ENCODE measurements at places on chromosomes 12 and 14.
A peak's percentile ranks its signal among the peaks of the same experiment; 100 is the strongest.

DNA sequence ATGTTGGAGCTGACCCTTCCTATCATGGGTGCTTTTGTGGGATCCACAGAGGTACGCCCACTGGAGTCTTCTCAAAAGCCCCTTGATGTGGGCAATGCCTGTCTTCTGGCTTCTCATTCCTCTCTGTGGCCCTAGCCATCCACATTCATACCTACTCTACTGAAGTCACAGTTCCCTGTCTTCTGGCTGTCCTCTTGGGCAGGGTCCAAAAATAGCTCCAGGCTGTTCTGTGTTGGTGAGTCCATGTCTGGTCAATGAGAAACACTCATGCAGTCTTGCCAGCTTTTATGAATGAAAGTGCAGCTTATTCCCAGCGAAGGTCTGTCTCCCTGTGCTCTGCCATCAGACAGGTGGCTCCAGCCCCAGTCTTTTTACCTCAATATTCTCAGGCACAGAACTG lies 135.9 kb upstream of the MDM1 start:
- DNase-seq = no peak

- no peak for DNase-seq
Observed at GRCh38 chr12:82605115-82605514, 81.6 kb upstream of the TMTC2 start.

DNA sequence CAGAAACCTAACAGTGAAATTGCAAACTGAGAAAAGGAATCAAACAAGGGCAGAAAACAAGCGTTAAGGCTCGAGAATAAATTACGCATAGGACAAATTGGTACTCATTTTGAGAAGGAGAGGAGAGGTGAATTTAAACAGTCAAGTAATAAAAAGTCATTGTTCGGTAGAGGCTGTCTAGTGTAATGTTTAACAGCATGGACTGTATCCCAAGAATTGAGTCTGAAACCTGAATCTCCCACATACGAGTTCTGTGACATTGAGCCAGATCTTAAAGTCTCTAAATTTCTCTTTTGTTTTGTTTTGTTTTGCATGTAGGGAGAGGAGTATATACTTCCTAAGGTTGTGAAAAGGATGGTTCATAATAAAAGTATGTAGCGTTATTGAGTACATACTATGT lies 216.5 kb upstream of the BTG1 start:
- no peak for DNase-seq

DNA sequence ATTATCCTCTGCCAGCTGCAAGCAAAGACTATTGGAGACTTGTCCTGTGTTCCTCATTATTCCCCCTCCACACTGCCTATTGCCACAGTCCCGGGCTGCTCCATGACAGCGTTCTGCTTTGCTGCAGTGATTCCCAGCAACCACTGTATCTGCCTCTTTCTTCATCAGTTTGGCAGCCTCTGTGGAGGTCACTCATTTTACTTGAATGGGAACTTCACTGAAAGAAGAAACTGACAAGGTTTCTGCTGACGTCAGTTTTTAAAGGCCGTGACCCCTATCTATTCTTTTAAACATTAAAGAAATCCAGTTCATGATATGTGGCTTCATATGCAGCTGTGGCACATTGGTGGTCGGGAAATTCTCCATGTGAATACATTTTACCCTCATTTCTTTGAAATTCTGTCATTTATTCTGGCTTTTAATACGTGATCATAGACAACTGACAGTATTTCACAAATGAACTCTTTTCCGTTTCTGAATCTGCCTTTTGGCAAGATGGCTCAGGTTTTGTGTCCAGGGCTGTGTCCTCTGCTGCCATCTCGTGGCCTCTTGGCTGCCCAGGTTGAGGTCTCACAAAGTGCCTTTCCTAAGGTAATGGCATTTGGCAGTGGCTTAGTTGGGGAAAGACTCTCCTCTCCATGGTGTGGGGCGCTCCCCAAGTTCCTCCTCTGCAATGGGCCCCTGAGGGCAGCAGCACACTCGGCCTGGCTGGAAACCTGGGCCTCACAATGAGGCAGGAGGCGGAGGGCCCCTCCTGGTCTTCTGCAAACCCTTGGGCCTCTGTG lies 5.8 kb downstream of the TMEM253 start:
- peak; percentile 78 for DNase-seq

DNA sequence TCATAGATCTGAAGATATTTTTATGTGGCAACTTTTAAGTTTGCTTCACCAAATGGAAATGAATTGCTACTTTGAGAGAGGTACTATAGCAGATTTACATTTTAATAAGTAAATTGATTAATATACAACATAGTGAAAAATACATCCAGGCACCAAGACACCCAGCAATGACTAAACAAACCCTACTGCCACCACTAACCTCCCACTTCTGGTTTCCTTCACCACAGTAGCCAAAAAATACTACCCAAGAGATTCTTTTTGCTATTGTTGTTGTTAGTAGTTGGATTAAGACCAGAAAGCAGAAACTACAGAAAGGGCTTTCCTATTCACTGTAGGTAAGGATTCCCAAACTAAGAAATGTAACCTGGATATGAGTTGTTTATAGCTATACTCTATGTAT lies 54.1 kb downstream of the COCH start:
- DNase-seq = no peak

GRCh38 chr12:47964106-47964728 lies 821 bp downstream of the TMEM106C start:
- no peak for DNase-seq

GRCh38 chr12:106332536-106332935 lies 25.0 kb upstream of the POLR3B start:
- DNase-seq = no peak

DNA sequence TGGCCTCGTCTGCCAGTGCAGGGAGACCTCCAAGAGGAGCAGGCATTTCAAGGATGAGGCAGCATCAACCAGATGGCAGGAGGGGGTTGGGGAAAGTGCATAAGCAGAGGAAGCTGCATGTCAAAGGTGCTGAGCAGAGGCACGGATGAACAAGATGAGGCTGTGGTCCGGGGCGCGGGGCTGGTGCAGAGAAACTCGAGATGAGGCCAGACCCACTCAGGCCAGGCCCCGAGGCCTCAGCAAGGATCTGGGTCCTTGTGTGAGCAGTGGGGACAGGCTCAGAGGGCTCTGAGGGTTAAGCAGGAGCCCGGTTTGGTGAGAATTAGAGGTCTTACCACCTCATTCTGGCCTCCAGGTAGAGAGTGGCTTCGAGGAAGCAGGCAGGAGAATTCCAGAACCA lies 98.8 kb downstream of the DICER1 start:
- DNase-seq = no peak

- DNase-seq = no peak
Observed at GRCh38 chr14:105865904-105866840, 339.8 kb downstream of the TMEM121 start.

- no peak for DNase-seq
Observed at GRCh38 chr12:109926488-109927210, 26.6 kb downstream of the TCHP start.

DNA sequence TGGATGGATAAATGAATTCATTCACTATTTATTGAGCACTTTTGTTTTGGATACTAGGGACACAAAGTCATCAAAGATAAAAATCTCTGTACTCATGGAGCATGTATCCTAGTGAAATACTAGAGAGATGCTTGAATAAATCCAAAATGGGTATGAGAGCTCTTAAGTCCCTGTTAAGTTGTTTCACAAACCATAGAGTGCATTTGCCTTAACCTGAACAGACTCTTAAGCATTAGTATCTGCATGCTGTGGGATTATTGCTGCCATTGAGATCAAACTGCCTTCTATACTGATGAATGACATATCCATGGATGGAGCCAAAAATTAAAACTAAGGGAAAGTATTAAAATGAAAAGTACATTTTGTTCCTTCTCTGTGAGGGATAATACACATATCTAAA lies 206.5 kb upstream of the KRR1 start:
- no peak for DNase-seq

GRCh38 chr12:57057067-57057751 lies 7.3 kb upstream of the MYO1A start:
- no peak for DNase-seq

DNA sequence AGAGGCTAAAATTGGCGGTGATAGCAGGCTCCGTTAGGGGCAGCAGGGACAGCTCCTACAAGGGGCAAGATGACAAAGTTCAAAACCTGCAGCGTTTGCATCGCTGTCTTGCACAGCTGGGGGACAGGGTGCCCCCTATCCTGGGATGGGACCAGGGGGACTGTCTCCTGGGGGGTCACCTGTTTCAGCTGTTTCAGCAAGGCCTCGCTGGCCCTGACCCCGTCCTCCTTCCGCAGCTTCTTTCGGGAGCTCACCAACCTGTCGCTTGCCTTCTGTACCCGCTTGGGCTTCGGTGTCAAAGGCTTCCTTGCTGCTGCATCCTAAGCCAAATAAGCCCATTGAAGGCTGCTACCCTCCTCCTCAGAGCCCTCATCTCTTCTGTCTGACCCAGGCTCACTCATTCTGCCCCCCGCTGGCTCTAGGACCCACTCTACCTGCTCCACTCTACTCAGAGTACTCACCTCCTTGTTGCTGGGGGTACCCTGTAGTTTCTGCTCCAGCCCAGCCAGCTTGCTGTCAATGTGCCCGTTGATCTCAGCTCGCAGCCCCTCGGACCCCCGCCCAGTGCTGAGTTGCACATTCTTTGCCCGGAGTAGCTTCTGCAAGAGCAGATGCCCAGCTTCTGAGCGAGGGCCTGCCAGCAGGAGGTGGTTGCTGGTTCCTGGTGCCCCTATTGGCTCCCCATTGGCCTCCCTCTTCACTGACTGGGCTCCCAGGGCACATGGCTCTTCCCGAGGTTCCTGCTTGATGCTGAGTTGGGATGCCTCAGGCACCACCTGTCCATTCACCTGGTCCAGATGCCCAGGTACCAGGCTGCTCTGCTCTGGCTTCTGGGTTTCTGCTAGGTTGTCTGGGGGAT lies 12.4 kb upstream of the PRKAG1 start:
- no peak for DNase-seq

DNA sequence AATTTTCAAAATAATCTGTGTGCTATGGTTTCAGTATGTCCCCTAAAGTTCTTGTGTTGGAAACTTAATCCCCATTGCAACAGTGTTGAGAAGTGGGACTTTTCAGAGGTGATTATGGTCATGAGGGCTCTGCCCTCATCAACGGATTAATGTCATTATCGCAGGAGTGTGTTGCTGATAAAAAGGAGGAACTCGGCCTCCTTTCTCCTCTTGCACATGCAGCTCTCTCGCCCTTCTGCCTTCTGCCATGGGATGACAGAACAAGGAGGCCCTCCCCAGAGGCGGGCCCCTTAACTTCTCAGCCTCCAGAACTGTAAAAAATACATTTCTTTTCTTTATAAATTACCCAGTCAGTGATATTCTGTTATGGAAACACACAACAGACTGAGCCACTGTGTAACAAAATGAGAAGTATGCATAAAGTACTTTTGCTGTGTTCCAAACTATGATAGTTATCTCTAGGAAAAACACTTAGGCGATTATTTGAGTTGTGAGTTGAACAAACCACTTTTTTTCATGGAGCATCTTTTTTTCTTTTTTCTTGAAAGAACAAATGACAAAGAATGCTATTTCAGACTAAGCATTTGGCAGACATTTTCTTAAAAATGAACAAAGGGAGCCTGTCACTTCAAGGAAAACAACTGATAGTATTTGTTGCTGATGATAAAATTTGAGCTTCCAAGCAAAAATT lies 134.8 kb upstream of the FUT8 start:
- DNase-seq = no peak

GRCh38 chr14:53249059-53249458 lies 95.9 kb upstream of the DDHD1 start:
- no peak for DNase-seq

GRCh38 chr12:49487605-49488004 lies 51.2 kb upstream of the KCNH3 start:
- no peak for DNase-seq

GRCh38 chr12:50026691-50027090 lies 1.4 kb upstream of the RACGAP1 start:
- DNase-seq = no peak

Data from activated gamma-delta T cell treated with Interleukin-2 at 50 U/mL for 16 hours (primary cell).